Posterior vena cava (tissue), 2 donors: ENCODE measurements at places on chromosomes 11 and 22.
A peak's percentile ranks its signal among the peaks of the same experiment; 100 is the strongest.

DNA sequence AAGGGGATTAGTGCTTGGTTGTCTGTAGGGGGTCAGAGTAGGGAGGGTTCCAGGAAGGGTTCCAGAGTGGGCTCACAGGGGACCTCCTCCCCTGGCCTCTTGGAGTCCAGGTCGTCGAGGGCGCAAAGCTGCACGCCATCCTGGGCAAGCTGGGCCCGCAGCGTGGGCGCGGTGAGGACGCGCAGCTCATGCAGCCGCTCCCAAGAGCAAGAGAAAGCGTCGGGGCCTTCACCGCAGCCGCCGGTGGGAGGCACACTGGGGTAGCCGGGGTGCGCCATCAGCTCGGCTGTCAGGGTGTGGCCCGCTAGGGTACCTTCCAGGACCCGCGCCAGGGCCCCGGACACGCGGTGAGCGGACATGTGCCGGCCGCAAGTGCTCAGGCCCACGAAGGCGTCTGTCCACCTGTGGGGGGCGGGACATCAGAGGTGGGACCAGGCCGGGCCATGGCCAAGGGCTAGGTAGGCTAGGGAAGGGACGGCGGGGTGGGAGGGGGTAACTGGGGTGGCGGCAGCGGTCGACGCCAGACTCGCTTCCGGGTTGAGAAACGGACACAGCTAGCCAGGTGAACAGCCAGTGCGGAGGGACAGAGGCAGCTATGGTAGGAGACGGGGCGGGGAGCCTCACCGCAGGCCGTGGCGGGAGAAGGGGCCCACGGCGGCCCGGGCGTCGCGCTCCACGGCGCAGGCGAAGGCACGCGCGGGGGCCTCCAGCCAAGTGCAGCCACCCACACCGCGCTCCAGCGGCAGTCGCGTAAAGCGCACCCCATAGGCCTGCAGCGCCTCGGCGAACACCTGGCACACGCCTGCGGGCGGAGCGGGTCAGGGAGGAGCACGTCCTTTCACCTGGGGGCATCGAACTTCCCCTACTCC, 1.2 kb downstream of the YDJC start:
- DNase-seq = no peak

- DNase-seq = no peak
Measured at GRCh38 chr11:9923280-9923679, 259.4 kb downstream of the SWAP70 start.

- no peak for DNase-seq
Measured at GRCh38 chr11:96161307-96162089, 181.5 kb downstream of the MAML2 start.

DNA sequence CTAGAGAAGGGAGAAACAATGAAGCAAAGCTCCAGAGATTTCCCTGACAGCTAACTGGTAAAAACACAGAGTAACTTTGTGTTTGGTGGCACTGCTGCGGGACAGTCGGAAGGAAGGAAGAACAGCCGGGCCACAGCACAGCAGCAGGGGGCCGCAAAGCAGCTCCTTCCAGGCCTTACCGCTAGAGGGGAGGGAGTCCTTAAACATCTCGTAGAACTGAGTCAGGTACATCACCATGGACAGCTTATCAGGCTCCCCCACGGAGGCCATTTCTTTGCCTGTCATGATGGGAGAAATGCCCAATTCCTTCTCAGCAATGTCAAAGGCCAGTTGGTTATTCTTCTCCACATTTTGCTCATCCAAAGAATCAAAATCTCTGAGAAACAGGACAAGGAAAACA, 114.6 kb upstream of the BID start:
- DNase-seq = no peak

DNA sequence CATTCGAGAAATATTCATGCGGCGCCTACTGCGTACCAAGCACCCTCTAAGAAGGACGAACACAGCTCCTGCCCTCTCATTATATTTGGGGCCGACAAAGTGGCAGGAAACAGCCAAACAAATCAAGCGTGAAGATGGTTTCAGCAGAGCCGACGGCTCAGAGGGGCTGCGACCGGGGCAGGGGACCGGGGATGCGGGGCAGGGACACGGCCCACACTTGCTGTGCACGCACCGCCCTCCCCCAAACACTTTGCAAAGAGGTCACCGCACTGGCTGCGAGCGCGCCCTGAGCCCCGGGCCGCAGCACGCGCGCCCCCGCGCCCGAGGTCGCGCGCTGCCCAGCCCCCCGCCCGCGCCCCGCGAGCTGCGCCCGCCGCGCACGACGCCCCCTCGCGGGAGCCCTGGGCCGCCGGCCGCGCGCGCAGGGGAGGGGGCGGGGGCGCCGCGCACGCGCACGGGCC, 255 bp upstream of the SYNGR1 start:
- DNase-seq = no peak

DNA sequence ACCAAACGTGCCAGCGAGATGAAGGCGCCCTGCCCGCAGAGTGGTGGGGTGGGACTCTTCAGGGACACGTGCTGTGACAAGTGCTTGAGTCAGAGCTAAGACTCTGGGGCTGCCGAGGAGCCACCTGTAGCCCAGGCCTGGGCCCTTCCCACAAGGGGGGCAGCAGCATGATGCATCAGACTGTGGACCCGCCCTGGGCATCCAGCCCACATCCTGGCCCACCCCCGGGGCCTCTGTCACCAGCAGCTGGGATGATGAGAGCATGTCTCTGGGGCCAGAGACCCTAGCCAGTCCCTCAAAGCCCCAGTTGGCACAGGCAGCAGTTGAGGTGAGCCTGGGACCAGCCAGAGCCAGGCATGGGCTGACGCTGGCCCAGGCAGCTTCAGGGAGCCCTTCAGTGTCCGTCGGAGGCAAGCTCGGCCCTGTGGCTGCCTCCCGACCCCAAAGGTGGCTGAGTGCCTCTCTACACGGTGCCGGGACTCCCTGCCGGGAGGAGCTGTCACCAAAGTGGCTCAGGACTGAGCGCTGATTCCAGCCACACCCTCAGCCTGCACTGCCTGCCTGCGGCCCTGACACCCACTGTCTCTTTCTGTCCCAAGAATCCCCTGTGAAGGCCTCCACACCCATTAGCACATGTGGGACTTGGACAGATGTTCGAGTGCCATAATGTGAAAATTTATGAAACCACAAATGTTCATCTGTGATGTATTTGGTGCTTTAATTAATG, 41.3 kb downstream of the CDKN1C start:
- no peak for DNase-seq

DNA sequence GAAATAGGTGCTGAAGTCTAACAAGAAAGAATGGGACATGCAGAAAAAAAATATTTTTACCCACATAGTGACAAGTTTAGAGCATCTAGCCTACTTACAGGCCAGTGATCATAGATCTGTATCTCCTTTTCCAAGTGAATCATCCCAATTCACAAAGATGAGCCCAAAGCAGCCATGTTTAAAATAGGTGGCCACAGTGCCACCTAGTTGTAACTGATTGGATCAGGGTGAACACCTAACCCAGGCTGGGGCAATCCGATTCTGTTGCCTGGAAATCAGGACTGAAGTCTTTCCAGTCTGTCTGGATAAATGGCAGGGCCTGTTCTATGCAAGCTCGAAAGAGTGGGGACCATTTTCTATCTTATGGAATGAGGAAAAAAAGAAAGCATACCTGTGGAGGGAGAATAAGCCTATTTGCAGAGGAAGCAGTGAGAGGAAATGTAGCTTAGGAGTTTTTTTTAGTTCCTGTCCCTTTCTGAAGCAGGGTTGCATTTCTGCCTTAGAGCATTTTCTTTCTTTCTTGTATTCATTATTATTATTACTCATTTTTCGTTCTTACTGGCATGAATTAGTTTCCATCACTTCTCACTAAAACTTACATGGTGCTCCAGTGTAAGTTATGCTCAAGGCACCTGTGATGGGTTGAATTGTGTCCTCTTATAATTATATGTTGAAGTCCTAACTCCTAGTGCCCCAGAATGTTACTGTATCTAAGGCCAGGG, 113.2 kb upstream of the RAG2 start:
- no peak for DNase-seq

DNA sequence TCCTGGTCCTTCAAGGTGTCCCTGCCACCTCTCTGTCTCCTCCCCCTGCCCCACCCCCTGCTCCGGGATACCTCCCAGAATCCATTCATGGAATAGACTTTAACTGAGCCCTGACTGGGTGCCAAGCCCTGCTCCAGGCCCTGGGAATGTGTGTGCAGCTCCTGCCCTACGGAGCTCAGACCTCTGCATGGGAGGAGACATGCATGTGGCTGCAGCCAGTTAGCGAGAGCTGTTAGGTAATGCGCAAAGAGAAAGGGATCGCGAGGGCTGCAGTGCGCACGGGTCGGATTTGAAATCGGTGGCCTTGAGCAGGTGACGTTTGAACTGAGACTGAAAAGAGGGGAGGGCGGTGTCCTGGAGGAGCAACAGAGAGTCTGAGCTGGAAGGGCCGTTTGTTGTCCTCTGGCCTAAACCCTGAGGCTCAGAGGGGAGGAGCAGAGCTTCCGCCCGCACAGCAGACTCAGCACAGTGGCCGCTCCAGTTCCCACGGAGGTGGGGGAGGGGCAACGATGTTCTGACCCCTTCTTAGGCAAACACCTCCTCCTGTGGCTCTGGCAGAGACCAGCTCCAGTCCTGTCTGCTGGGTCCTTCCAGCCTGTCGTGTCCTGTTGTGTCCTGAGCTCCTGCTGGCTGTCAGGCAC, 19.8 kb upstream of the LRRC10B start:
- DNase-seq = no peak

GRCh38 chr11:129278586-129279319, 86.6 kb upstream of the ARHGAP32 start:
- no peak for DNase-seq

DNA sequence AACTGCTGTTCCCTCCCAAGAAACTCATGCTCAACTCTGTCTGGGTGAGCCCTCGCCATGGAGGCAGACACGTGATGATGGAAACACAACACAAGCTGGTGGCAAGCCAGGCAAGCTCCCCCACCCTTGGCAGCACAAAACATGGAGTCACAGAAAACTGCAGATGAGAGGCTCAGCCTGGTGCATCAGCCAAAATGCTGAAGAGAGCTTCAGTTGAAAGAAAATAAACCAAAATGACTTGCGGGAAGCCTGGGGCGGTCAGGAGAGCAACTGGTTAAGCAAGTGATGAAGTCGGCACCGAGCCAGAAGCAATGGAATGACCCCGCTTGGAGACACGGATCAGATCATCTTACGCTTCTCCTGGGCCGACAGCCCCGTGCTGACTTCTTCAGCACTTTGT, 68.3 kb downstream of the C11orf58 start:
- DNase-seq = peak; percentile 87

GRCh38 chr22:39315389-39315788, 4.0 kb downstream of the RPL3 start:
- DNase-seq = no peak

- DNase-seq = no peak
Measured at GRCh38 chr22:35995348-35995747, 33.3 kb downstream of the RBFOX2 start.

GRCh38 chr22:20238536-20238900, 29.6 kb downstream of the RTN4R start:
- no peak for DNase-seq

GRCh38 chr11:109130910-109131309, 291.1 kb upstream of the C11orf87 start:
- no peak for DNase-seq

GRCh38 chr11:17979770-17980371, 33.0 kb downstream of the SERGEF start:
- no peak for DNase-seq

DNA sequence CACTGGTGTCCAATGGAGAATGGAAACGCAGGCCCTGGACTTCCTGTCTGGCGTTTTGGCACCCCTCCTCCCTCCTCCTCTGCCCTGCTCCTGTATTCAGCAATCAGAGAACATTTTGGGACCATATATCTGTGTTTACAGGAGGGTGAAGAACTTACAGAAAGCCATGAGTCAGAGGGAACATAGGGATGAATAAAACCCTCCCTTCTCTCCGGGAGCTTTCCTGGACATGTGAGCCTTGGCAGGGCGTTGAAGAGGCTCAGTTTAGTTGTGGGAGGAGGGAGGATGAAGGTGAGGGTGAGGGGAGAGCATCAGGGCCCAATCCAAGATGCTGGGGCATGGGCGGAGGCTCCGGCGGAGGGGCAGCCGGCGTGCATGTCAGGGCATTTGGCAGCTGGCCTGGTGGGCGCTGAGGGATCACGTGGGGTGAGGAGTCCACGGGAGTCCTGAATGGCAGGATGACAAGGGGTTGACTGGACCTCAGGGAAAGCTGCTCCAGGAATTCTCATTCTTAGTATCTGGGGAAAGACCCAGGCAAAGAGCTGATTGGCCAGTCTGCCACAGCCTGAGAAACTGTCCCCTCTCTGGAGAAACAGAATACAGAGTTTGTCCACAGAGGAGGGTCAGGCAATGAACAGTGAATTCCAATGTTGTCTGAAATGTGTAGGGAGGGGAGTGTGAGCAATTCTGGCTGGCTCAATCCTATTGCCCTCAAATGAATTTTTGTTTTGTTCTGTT, 28.9 kb downstream of the MICAL2 start:
- DNase-seq = no peak

DNA sequence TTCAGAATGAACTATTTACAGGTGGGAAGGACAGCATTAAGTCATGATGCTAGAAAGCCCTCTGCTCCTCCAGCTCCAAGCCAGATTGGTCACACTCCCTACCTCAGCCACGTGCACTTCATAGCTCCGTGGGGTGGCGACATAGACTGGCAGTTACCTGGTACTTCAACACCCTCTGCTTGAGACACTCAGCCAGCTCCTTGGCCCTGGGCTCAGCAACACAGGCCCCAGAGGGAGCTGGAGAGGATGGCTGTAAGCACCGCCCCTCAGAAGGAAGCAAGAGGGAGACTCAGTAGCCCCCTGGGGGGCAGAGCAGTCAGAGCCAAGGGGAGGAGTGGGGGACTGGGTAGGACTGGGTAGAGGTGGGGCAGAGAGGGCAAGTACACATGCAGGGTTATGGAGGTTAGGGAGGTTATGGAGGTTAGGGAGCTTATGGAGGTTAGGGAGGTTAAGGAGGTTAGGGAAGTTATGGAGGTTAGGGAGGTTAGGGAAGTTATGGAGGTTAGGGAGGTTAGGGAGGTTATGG, 102.1 kb upstream of the BID start:
- no peak for DNase-seq

GRCh38 chr11:27735281-27735680, 35.0 kb upstream of the BDNF start:
- DNase-seq = no peak

DNA sequence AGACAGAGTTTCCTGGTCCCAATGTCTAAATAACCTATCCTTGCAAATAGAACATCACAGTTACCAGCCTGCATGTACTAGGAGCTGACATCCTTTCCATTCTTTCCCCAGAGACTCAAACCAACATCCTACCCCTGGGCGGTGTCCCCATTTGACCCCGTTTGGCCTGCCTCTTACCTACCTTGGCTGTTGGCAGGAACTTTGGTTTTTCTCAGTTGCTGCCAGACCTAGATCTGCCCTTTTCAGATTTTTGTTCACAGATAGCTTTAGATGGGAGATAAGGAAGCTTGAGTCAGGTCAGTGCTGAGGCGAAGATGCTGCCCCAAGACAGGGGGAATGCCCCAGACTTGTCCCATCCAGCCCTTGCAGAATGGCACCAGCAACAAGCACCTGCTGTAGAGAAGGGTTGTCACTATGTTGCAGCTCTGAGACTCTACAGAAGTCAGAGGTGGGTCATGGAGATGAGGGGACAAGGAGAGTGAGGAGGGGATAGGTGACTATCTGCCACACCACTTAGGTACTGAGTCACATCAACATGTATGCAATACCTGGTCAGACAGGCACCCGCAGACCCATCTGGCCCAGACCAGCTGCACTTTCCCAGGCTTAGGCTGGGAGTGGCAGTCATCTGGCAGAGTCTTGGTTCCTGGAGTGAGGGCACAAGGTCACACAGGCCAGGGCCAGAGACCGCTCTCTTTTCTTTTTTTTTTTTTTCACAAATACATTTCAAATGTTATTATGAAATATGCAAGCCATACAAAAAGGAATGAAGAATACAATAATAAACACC, 61.5 kb upstream of the POU2AF1 start:
- peak; percentile 19 for DNase-seq

- DNase-seq = no peak
Measured at GRCh38 chr22:23220485-23221350, 40.4 kb downstream of the BCR start.
